ENCODE measurements at places on chromosomes 1 and 21. TPM values are rescaled to one million over a fixed set of nuclear protein-coding genes. Genes with fewer than 3 reads are reported as not detected.
A peak's percentile ranks its signal among the peaks of the same experiment; 100 is the strongest.

AMY1A gene
- total RNA-seq, result not detected

SMCP gene
- not detected for total RNA-seq

FAM3B gene
- total RNA-seq, result 59.7 TPM

DMBX1 gene
- total RNA-seq, result not detected

C2CD4D gene
- total RNA-seq, result 0.23 TPM

DNA sequence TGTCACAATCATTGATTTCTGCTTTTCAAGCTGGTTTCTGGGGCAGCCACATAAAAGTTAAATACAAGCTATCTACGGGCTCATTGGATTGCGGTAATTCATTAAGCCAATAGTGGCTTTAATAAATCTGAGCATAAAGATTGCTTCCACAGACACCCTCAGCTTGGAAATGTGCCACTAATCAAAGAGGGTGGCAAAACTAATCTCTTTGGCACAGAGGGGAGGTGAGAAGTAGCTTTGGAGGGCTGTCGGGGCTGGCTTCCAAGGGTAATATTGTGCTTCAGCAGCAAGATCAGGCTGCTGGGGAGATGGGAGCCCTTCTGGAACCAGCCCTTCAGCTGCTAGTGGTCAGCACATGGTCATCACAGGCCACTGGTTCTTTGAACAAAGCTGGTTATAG is 21.2 kb upstream of the KAZN start:
- no peaks in the 10 kb centered on the region for H3K36me3 ChIP-seq
- H3K4me1 ChIP-seq, result no peaks in the 10 kb centered on the region
- no peak for DNase-seq
- H3K4me3 ChIP-seq, result no peak overlapping the region
- H3K27ac ChIP-seq, result no peak overlapping the region

DNA sequence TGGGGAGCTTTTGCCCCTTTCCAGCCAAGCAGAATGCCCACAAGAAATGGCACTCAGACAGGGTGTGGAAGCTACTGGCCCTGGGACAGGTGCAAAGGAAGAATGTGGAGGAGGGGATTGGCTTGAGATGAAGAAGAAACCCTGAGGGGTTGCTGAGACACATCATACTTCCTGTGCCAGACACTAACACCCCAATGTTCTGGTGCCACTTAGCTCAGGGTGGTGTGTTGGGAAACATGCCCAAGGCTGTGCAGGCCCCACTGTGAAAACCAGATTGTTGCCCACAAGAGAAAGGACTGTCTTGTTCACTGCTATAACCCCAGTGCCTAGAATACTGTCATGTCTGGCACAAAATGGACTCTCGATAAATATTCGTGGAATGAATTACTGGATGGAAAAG is 9.9 kb upstream of the PAQR6 start:
- DNase-seq, result no peak
- H3K4me3 ChIP-seq, result no peak overlapping the region
- H3K27me3 ChIP-seq, result no peaks in the 10 kb centered on the region
- H3K4me1 ChIP-seq, result no peaks in the 10 kb centered on the region
- peaks cover 12% of the 10 kb centered on the region for H3K36me3 ChIP-seq

DNA sequence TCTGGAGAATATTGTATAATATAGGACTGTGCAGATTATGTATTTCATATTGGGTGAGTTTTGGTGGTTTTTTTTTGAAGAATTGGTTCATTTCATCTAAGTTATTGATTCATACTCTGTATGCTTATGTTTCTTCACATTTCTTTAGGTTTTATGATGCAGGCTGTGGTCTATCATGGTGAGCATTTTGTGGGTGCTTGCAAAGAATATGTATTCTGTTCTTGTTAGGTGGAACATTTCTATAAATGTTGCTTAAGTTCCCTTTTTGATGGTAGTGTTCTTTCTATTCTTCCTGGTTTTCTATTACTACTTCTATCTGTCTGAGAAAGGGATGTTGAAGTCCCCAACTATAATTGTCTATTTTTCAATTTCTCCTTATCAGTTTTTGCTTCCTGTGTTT is 42.6 kb downstream of the PKN2 start:
- H3K27me3 ChIP-seq, result no peaks in the 10 kb centered on the region
- no peak overlapping the region for H3K27ac ChIP-seq
- H3K36me3 ChIP-seq, result no peaks in the 10 kb centered on the region
- 0 out of 2 replicates have a peak, but pooled peaks cover 4% of the 10 kb centered on the region for H3K4me1 ChIP-seq
- DNase-seq, result no peak

GRCh38 chr1:19628879-19629278 is 15.2 kb upstream of the NBL1 start:
- no peak overlapping the region for H3K27ac ChIP-seq
- peaks cover 1% of the 10 kb centered on the region for H3K36me3 ChIP-seq
- no peak overlapping the region for H3K4me3 ChIP-seq
- H3K27me3 ChIP-seq, result no peaks in the 10 kb centered on the region

DNA sequence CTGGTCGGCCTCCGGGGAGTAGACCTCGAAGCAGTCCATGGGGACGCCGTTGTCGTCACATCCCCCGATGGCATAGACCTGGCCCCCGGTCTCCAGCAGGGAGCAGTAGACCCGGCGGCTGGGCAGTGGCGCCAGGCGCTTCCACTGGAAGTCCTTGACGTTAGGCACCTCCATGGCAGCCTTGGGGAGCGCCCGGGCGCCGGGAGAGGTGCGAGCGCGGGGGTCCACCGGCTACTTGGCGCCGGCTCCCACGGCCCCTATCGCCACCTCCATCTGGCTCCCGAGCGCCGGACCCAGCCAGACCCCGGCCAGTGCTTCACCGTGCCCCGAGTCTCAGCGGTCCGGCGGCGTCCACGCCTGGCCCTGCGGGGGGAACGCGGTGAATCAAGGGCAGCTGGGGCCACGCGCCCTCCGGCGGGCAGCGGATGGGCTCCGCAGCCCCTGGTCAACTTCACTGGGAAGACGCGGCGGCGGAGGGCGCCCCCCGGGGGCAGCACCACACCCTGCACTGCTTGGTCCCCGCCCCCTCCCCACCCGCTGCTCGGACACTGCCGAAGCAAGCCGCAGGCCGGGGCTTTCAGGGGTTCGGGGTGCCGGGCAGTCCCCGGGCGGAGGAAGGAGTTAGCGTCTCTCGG is 13.2 kb downstream of the KLHDC8A start:
- no peak overlapping the region for H3K27ac ChIP-seq
- no peak for DNase-seq
- H3K4me1 ChIP-seq, result 0 out of 2 replicates have a peak, but pooled peaks cover 5% of the 10 kb centered on the region

GRCh38 chr1:215744419-215744818 is 177.3 kb downstream of the KCTD3 start:
- no peaks in the 10 kb centered on the region for H3K36me3 ChIP-seq
- no peak overlapping the region for H3K27ac ChIP-seq
- H3K4me1 ChIP-seq, result no peaks in the 10 kb centered on the region
- no peaks in the 10 kb centered on the region for H3K27me3 ChIP-seq
- no peak overlapping the region for H3K4me3 ChIP-seq
- DNase-seq, result no peak

DNA sequence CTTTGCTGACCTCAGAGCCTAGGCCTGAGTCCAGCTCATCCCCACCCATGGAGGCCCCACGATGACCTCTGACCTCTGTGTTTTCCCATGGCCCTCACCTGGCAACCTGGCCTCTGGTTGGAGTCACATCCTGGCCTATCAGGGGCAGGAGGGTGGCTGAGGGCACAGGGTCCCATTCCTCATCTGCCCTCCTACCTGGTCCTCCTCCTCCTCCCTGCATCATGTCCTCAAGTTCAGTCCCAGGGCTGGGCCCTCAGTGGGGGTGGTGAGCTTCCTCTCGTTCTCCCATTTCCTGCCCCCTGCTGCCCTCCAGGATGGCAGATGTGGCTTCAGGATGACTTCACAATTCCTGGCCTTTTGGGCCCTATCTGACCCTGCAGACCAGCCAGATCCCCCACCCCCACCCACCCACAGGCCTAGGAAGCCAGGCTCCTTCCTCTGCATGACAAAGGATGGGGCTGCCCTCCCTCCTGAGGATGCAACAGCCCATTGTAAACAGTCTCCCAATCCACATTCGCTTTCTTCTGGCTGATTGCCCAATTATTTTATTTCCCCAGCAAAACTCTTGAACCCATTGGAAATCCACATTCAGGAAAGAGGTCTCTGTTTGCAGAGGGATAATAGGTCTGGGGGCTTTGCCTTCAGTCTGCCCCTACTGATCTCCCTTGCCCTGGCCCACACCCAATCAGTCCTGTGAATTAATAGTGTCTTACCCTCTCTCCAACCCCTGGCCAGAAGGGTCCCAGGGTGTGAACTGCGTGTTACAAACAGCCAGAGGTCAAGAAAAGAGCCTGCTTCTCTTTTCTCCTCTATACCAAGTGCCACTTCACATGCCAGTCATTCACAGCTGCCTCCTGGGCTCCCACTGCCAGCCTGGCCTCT is 10.3 kb upstream of the LEFTY1 start:
- no peaks in the 10 kb centered on the region for H3K36me3 ChIP-seq
- H3K27ac ChIP-seq, result no peak overlapping the region
- no peak for DNase-seq
- no peak overlapping the region for H3K4me3 ChIP-seq
- peaks cover 10% of the 10 kb centered on the region for H3K4me1 ChIP-seq
- no peaks in the 10 kb centered on the region for H3K27me3 ChIP-seq

DNA sequence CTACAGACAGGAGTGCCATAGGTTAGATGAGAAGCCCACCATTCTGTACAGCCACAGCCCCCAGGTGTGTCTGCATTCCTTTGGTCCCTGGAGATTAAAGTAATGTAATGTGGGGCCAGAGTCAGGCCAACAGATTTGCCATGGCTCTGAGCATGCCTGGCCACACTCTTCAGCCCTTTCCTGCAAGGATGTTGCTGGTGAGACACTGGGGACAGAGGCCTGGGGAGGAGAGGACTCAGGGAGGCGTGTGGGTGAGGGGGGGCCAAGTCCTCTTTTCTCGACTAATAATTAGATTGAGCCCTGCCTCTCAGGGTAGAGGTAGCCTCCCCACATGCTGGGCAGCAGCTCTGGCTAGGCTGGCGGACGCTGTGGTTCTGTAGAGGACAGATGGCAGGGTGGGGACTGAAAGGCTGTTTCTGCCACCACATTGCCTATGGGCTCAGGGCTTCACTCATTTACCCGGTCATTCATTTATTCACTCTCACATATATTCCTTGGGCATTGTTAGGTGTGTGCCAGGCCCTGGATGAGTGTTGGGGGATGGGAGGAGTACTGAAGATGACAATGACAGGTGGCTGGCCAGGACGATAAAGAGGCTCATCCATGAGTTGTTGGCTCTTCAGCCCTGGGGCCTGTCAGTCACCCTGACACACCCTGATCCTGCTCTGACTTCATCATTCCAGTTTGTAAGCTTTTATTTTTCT is 7.1 kb upstream of the PRCC start:
- no peak for DNase-seq
- H3K36me3 ChIP-seq, result no peaks in the 10 kb centered on the region
- H3K4me1 ChIP-seq, result no peaks in the 10 kb centered on the region

DNA sequence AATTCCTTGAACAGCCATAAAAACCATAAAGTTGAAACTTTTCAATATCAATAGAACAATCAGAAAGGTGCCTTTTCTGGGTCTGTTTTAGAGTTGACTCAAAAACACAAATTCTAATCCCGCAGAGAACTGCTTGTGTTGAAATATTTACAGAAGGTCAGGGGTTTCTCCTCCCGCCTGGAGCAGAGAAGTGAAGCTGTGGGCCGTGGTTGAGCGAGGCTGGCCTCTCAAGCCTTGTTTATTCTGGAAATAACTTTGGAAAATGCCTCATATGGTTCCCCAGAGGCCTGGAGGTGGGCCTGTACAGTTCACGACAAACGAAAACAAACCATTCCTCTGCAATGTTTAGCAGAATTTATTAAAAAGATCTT is 90.8 kb upstream of the ERRFI1 start:
- H3K27ac ChIP-seq, result peak overlapping the region; percentile 86
- peak; percentile 67 for DNase-seq
- H3K4me1 ChIP-seq, result peaks cover 52% of the 10 kb centered on the region
- H3K4me3 ChIP-seq, result no peak overlapping the region
- no peaks in the 10 kb centered on the region for H3K36me3 ChIP-seq

DNA sequence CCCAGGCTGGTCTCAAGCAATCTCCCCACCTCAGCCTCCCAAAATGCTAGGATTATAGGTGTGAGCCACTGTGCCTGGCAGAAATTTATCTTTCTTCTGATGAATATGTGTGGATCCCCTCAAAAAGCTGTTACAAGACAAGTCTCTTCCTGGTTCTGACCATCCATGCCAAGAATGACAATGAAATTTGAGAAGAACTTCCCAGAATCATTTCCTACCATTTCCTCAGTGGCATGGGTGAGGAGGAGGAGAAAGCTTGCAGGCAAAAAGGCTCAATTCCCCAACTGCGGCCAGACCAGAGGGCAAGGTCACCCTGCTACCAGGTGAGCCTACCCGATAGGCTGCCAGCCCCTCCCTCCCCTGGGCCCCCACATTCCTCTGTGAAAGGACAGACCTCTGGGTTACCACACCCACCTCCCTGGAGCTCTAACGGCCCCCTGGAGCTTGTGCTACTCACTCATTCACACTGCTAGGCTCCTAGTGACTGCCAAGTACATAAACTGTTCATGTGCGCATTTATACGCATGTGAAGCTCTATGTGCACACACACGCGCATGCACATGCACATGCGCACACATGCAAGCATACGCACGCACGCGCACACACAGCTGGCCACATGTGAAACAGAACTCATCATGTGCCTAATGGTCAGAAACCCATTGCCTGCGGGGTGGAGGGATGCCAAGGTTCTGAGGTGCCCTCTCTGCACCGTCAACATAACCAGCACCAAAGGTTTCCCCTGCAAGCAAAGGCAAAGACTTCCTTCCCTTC is 17.0 kb downstream of the MRAP start:
- no peak overlapping the region for H3K27ac ChIP-seq
- no peak overlapping the region for H3K4me3 ChIP-seq
- no peaks in the 10 kb centered on the region for H3K27me3 ChIP-seq
- no peaks in the 10 kb centered on the region for H3K4me1 ChIP-seq

DNA sequence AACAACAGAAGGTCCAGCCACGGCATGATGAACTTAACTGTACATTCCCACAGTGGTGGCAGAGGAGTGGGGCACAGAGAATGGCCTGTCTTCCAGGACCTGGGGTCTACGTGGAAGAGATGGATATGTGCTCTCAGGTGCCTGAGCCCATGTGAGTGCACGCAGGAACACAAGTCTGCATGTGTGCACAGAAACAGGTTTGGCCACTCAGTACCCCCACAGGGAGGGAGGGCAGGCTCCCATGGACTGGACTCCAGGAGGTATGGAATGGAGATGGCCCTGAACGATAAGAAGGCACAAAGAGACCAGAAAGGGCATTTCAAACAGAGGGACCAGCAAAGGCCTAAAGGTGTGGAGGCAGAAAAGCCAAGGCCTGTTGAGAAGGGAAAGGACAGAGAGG is 10.8 kb downstream of the COL9A2 start:
- no peak overlapping the region for H3K4me3 ChIP-seq
- H3K36me3 ChIP-seq, result no peaks in the 10 kb centered on the region
- DNase-seq, result peak; percentile 44
- peak overlapping the region; percentile 38 for H3K27ac ChIP-seq
- no peaks in the 10 kb centered on the region for H3K27me3 ChIP-seq

DNA sequence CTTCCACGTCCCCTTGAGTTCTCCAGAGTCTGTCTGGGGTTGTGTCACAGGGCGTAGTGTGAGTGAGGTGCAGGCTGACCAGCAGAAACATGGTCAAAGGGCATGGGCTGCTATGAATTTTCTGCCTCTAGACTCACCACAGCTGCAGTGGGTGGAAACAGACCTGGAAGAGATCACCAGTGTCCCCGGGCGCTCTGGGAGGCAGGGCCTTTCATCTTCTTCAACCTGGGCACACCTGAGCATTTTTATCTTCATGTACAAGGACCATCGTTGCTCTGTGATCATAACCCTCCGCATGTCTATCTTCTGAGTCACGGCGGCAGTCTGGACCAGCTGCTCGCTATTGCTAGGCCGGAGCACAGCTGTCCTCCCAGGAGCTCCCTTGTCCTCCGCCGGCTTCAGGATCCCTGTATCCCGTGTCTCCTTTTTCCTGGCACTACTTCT is 29.6 kb downstream of the DEGS1 start:
- H3K4me3 ChIP-seq, result no peak overlapping the region
- H3K27ac ChIP-seq, result peak overlapping the region; percentile 83
- peaks cover 54% of the 10 kb centered on the region for H3K4me1 ChIP-seq
- peak; percentile 91 for DNase-seq

Data from Caco-2 (cell line).